ENCODE measurements at places on chromosomes 7 and 10. TPM values are rescaled to one million over a fixed set of nuclear protein-coding genes. Genes with fewer than 3 reads are reported as not detected.

Gene ATOH7
- 1.4 TPM for polyA plus RNA-seq

Gene GOLGA7B
- polyA plus RNA-seq = 3.9 TPM

Gene CALD1
- polyA plus RNA-seq = 191 TPM

Gene BLOC1S2
- polyA plus RNA-seq = 39.9 TPM

Gene CRHR2
- 0.31 TPM for polyA plus RNA-seq

Gene ATRNL1
- polyA plus RNA-seq = 2.6 TPM

- no peak for DNase-seq
These were observed 220.7 kb downstream of the WDR11 start for GRCh38 chr10:121071901-121072300.

- no peak for DNase-seq
These were observed 63.8 kb upstream of the FAM204A start for GRCh38 chr10:118405928-118406327.

DNA sequence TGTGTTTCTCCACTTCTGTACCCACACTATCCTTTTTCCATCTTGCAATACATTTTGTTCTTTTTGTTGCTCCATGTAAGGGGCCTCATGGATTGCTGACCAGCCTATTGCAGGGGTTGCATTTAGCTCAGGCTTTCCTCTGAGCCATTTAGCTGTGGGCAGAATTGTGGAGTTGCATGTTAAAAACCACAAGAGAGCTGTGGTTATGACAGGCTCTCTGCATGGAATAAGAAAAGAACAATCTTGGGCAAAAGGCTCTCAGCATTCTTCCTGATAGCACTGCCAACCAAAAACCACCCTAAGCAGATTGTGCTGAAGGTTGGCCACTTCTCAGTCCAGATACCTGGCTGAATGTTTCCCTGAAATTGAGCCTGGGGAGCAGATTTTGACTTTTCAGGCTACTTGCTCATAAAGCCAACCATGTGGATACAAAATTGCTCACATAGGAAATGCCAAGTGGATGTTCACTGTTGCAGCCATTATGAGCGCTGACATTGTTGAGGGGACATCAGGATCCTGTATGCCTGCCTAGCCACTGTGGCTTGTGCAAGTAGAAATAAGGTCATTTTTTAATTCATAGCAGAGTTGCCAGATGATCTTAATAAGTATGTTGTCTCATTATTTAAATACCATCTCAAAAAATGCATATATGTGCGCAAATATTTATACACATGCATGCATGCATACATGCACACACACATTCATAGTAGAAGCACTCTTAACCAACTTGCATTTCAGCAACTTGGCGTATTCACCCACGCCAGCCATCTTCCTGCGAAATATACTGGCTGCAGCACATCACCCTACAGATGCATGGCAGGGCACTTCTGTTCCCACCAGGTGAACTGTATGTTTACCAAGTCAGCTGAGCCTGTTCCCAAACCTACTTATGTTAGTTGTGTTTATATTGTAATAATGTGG, 695.4 kb downstream of the LRMDA start:
- DNase-seq = no peak

DNA sequence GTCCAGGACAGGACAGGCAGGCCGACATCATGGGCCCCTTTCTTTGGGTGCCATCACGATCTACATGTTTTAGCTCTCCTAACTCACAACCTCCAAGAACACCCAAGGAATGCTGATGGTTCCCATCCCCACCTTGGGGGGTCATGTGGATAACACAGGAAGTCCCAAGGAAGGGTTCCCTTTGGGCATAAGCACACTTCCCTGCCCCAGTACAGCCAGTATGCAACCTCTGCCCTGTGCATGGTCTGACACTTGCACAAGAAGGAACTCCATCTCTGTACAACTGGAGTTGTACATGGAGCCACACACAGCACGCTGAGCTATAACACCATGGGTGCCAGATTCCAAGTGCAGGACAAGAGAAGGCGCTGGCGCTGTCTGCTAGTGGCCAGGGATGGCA, 11.0 kb downstream of the MAT1A start:
- DNase-seq = no peak

GRCh38 chr7:96416116-96416515, 94.2 kb upstream of the SLC25A13 start:
- no peak for DNase-seq

- peak; percentile 3 for DNase-seq
These were observed 741.4 kb upstream of the POT1 start for GRCh38 chr7:125670926-125671572.

GRCh38 chr7:146956853-146957252, 840.3 kb downstream of the CNTNAP2 start:
- no peak for DNase-seq

- DNase-seq = no peak
These were observed 67.6 kb upstream of the GATA3 start for GRCh38 chr10:7986851-7987250.

DNA sequence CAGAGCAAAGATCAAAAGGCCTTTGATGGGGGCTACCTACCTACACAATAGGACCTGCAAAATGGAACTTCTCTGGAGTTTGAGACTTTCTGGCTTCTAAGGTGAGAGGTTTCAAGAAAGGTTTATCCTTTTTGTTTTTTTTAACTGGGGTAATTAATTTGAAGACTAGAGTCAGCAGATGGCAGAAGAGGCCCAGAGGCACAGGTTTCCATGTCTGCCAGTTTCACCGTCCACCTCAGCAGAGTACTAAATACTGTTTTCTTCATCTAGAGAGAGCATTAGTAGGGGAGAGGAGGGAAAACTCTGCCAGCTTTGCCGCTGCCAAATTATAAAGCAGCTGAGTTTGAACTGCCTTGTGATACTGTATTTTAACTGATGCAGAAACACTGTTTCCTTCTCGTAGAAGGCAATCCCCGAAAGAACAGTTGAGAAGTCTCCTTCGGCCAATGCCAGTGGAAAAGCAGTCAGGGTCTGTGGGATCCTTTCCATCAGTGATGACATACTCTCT, 138.7 kb downstream of the SLC25A13 start:
- DNase-seq = no peak

DNA sequence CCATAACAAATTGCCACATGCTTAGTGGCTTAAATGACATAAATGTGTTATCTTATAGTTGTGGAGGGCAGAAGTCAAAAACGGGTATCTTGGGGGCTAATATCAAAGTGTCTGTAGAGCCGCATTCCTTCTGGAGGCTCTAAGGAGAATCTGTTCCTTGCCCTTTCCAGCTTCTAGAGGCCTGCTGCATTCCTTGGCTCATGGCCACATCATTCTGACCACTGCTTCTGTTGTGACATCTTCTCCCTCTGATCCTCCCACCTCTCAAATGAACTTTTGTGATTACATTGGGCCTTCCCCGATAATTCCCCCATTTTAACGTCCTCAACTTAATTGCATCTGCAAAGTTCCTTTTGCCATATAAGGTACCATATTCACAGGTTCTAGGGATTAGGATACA, 76.1 kb downstream of the CYP26A1 start:
- no peak for DNase-seq

DNA sequence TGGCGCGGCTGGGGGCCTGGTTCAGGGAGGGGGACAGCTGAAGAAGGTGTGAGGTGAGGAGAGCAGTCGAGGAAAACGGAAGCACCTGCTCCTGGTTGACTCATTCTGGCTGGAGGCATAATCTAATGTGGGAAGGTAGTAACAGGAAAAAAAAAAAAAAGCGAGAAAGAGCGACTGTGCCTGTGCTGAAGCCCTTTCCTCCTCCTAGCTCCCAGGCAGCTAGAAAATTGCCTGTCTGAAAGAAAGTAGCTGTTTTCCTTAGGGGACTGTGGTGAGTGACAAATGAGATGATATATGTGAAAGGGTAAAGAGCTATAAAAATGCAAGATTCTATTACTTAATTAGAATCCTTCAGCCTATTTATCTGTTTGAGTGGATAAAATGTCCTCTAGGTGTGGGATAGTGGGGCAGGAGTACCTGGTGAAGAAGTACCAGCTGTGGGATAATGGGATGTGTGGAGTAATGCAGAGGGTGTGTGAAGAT, 4.9 kb upstream of the MEST start:
- peak; percentile 50 for DNase-seq

DNA sequence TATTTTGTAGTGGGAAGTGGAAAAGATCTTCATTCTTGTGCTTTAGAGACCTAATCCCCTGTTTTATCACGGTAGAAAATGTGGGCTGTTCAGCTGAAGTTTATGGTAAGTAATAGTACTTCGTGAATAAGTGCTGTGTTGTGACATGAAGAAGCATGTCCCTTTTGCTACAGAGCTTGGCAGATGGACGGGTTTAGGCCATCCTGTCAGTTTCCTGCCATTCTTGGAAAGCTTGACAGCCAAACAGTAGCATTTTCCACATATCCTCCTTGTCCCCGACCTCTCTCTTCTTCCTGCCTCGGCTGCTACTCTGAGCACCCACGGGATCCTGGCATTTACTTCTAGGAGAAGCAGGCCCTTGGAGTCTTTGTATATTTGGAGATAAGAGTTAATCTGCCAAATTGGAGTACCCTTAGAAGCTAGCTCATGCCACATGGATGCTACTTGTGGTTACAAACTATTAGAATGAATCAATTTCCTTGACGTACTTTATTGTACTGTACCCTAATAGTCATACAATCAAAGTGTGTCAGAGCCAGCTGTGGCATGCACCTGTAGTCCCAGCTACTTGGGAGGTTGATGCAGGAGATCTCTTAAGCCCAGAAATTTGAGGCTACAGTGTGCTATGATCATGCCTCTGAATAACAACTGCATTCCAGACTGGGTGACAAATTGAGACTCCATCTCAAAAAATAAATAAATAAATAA, 39.2 kb downstream of the PNLIPRP3 start:
- no peak for DNase-seq

GRCh38 chr10:95785942-95786669, 30.1 kb downstream of the ENTPD1 start:
- no peak for DNase-seq

- no peak for DNase-seq
These were observed 264.7 kb upstream of the PPP2R2D start for GRCh38 chr10:131636116-131636515.

DNA sequence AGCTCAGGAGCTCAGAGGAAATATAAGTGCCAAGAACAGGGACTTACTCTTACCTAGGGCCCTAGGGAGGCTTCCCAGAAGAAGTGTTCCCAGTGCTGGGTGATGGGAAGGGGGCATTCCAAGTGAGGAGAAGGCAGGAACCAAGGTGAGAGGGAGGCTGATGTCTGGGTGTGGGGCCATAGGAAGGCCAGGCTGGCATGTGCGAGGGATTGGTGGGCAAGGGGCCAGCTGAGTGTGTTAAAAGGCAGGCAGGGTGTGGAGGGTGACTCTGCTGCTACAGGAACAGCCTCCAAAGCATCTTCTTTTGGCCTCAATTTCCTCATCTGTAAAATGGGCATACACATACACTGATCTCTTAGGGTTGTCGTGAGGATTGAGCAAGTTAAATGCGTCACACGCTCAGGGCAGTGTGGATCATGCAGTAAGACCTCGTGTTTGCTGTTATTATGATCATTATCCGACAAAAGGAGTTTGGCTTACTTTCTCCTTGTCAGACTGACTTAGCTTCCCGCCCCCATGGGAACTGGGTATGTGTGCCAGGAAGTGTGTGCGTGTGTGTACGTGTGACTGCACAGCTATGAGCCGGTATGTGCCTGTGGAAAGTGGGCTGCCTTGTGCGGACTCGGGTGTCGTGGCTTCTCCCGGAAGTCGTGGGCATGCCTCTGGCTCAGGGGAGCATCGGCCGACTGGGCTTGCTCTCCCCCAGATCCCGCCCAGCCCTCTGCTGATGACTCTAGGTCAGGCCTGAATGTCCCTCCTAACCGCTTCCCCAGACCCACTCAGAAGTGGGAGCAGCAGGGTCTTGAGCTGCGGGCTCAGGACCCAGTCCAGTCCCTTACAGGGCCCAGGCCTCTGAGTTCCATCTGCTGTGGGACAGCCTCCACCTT, 59.6 kb downstream of the NEURL1 start:
- no peak for DNase-seq

DNA sequence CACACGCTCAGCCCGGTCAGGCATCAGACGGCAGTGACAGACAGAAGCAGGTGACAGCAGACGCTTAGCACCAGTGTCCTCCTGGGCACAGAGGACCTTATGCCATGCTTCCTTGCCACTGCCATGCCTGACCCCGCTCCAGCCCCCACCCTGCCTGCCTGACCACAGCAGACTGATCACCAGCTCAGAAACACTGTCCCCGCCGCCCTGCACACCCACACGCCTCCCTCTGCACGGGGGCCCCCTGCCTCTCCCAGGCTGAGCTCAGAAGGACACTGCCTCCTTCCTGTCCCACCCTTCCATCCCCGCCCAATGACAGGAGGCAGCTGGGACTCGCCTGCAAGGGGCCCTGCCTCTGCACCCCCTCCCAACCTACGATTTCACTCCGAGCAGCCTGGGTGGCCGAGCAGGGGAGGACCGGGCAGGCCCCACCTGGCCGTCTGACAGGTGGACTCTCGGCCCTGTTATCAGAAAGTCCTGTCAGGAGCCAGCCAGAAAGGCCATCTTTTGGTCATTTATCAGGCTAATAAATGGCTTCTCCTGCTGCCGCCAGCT, 183.4 kb downstream of the ELFN1 start:
- peak; percentile 92 for DNase-seq

- no peak for DNase-seq
These were observed 30.7 kb upstream of the UBN2 start for GRCh38 chr7:139200382-139200781.

DNA sequence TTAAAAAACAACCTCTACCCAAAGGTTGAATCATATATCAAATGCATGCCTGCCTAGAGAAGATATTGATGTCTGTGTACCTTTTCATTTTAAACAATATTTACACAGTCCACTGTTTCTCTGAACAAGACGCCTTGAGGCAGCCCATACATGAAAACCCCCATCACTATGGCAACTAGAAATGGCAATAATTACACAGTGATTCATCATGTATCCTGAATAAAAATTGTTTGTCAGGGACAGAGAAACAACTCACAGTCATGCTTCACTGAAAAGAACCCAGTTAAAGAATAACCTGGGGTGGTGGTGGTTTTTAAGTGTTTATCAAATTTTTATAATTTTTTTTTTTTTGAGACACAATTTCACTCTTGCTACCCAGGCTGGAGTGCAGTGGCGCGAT, 19.7 kb downstream of the DNAJC12 start:
- no peak for DNase-seq

DNA sequence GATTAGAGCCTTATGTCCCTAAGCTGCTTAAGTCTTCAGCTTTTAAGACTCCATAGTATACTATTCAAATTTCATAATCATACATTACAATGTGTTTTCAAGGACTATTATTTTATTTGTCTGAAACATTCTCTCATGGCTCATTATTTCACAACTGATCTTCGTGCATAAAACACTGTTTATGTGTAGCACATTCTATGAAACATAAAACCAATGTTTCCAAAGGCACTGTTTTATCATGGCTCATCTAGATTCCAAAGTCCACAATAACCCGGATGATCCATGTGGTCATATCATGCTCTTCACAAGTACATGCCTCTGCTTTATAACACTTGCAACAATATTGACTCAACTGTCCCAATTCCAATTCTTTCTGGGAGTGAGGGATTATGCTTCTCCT, 806.1 kb downstream of the TNS3 start:
- DNase-seq = peak; percentile 35
